CD4-positive, alpha-beta T cell treated with Interferon gamma for 1 hour (primary cell): ENCODE measurements at places on chromosomes 2 and 18.

DNA sequence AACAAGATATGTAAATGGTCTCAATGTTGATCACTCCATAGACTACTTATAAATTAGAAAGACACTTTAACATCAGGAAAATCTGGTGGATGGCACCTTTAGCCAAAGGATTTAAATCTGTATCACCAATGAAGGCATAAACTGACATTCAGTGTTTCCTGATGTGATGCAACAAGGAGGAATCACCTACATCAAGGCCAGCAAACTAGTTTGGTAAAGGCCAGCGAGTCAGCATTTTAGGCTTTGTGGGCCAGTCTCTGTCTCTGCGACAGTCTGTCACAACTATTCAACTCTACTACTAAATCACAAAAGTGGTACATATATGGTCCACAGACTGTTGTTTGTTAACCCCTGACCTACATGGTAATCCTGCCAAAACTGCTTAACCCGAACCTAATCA is 33.3 kb downstream of the C2orf76 start:
- no peak for DNase-seq

DNA sequence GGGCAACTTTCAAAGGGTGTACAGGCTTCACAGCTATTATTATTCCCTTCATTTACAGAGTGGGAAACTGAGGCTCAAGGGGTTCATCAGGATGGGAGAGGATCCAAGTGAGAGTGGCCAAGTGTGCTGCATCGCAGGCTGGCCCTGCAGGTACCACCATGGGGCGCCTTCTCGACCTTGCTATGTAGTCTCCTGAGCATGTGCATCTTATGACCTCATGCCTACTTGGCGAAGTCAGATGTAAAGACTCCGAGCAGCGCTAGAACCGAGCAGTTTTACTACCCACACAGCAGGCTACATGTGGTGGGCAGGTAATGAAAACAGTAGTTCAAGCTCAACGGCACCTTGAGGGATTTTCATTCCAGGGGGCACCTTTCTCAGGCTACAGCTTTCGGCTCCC is 42.0 kb downstream of the TFCP2L1 start:
- no peak for DNase-seq

DNA sequence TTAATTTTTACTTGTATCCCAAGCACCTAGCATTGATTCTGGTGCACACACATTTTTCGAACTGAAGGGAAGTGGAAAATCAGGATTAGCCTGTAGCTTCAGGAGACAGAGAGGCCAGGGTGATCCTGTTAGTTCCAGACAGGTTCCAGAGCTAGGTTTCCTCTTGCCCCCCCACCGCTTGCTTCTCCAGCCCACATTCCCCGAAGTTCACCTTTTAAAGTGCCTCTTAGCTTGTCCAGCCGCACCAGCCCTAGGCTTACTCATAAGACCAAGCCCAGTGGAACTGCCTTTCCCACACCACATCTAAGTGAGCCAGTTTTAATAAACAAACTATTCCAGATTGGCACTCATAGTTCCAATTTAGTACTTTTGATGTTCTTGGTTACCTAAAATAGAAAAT is 898.6 kb upstream of the KLHL29 start:
- no peak for DNase-seq

- DNase-seq: no peak
These were observed 184.0 kb downstream of the FIGN start for GRCh38 chr2:163551616-163552373.

DNA sequence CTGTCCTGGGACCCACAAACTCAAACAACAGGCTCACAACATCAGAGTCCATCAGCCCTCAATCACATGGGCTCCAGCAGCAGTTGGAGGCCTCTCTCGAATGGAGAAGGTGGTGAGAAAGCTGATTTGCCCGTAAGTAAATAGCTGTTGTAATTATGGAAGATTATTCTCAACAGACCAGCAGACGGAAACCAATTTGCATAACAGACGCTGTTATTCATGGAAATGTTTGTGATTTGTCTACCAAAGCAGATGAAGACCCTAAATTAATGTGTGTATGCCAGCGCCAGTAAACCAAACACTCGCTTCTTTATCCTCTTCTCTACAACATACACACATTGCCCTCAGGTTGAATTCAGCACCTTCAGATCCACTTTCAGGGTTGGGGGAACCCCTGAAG is 23.4 kb upstream of the GALNT14 start:
- no peak for DNase-seq

GRCh38 chr2:191824398-191824797 is 22.5 kb downstream of the CAVIN2 start:
- DNase-seq: no peak

DNA sequence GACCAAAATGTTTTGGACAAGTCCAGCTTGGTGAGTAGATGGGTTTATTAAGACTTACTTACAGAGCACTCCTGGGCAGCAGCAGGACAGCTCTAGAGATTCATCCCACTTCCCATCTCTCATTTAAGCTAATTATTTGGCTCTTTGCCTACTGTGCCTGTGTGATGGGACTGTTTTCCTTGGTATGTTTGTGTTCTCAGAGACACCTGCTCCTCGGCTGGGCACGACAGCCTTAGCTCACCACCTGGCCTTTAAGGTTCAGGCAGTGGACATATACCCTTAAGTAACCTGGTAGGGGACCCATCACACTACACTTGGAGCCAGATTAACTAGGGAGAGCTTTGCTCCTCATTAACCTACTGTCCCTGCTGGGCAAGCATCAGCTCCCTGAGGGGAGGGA is 41.7 kb upstream of the EFEMP1 start:
- no peak for DNase-seq

- DNase-seq: no peak
These were observed 65.3 kb upstream of the TAF1B start for GRCh38 chr2:9778012-9778411.

DNA sequence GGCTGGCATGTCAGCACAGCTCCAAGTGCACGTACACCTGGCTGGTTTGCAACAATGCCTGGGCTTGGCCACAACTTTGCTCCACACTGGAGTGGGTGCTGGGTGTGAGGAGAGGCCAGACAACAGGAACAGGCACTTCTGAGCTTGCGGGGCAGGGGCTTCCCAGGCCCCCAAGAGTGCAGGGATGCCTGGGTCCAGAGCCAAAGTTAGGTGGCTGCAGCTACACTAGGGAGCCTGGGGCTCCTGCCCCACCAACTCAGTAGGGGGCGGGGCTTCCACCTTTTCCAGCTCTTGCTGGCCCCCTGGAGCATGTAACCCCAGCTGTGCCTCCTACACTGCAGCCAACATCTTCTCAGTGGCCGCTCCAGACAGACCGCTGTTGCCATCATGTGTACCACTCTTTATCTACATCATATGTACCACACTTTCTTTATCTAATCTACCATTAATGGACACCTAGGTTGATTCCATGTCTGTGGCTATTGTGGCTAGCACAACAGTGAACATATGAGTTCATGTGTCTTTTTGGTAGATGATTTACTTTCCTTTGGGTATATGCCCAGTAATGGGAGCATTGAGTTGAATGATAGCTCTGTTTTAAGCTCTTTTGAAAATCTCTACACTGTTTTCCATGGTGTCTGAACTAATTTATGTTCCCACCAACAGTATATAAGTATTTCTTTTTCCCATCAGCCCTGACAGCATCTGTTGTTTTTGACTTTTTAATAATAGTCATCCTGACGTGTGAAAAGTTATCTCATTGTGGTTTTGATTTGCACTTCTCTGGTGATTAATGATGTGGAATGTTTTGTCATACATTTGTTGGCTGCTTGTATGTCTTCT is 87.9 kb downstream of the ZNF804A start:
- DNase-seq: no peak

GRCh38 chr2:165273176-165273575 is 34.0 kb downstream of the SCN2A start:
- DNase-seq: no peak

GRCh38 chr2:132489150-132489549 is 72.5 kb downstream of the GPR39 start:
- no peak for DNase-seq

GRCh38 chr2:71583876-71584275 is 130.5 kb downstream of the DYSF start:
- no peak for DNase-seq

DNA sequence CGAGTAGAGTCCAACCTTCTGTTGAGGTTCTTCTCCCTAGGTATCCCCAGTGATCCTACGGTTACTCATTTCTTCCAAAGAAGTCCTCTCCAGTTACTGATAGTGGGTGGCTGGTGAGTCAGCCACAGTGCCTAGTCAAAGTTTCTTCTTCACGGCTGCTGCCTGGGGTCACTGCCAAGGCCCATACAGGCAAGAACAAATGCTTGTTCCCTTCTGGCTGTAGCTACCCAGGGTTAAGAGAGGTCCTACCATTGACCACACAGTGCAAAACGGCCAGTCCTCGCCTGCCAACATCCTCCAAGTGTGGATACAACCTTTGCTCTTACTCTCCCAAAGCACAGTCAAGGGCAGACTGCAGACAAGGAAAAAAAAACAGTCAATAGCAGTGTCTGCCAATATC is 2.9 kb upstream of the PTPN4 start:
- DNase-seq: no peak

GRCh38 chr18:46252759-46253158 is 148.6 kb downstream of the HAUS1 start:
- no peak for DNase-seq

- DNase-seq: no peak
These were observed 367.0 kb upstream of the FANCL start for GRCh38 chr2:58608146-58608545.

DNA sequence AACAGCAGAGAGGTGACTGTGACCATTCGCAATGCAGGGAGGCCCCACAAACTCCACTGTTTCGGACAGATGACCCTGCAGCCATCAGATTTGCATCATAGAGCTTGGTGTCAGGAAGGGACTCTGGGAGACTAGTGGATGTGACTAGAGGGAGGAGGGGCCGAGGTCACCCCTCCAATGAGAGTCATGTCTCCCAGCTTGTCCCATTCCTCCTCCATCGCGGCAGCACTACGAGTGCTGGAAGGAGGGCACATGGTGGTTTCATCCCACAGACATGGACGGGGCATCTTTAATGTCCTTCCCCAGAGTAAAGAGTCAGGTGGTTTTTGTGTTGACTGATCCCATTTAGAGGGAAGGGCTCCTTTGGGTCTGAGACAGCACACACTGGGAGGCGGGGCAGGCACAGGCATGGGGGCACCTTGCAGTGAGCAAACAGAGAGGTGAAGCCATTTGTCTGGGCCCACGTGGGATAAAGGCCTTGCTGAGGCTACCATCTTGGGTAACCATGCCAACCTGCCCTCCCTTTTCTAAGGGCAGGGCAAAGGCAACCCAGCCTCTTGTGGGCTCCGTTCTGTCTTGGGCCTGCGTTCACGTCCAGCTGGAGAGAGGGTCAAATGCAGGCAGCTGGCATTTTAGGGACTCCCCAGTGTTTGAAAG is 208.1 kb downstream of the ASB1 start:
- DNase-seq: no peak

GRCh38 chr2:129661935-129662334 is 317.5 kb upstream of the RAB6C start:
- DNase-seq: no peak

DNA sequence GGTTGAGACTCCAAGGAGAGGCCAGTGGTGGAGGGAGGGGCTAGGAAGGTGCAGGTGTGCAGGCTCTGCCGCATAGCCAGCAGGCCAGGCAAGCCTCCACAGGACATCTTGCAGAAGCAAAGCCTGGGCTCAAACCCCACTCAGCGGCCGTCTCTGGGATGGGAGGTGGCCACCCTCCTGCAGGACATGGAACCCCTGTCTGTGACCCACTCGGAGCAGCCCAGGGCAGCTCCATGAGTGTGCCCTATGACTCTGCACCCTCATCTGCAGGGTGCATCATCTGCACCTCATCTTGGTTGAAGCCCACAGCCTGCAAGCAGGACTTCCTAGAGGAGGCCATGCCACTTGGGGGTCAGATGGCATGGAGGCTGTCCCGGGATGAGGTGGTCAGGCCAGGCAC is 46.3 kb downstream of the GPC1 start:
- no peak for DNase-seq

- DNase-seq: no peak
These were observed 1.6 kb downstream of the KANSL1L start for GRCh38 chr2:210169516-210170195.

- no peak for DNase-seq
These were observed 77.0 kb upstream of the TACR1 start for GRCh38 chr2:75276093-75277029.

- no peak for DNase-seq
These were observed 92.7 kb downstream of the FAM124B start for GRCh38 chr2:224309176-224309575.

DNA sequence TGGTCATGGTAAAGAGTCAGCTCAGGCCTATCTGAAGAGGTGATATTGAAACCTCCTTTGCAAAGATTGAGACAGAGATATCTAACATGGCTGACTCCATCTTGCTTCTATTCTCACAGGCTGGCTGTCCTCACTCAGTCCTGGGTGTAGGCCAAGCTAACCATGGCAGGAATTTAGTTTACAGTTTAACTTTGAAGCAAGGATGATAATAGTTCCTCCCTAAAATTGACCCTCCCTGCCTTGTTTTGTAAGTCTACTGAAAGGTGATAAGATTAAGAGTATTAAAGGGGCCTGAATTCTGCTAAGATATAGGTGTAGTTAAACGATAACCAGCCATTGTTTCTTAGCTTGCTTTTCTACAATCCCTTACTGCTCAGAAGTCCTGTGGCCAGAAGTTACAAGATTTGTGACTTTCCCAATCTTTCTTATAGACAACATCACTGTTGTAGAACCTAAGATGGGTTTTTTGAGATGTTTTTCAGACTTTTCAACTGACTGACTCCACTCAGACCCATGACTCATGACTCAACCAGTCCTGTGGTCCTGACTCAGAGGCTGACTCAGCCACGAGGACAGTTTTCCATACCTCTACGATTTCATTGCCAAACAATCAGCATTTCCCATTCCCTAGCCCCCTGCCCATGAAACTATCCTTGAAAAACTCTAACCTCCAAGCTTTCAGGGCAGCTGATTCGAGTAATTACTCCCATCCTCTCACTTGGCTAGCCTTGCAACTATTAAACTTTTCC is 195.7 kb upstream of the SESTD1 start:
- DNase-seq: no peak

- DNase-seq: no peak
These were observed 317.8 kb downstream of the MBD2 start for GRCh38 chr18:53906681-53907080.

- DNase-seq: no peak
These were observed 40.9 kb upstream of the STPG4 start for GRCh38 chr2:47196046-47196445.

GRCh38 chr2:11254100-11254536 is 90.3 kb downstream of the ROCK2 start:
- no peak for DNase-seq

- DNase-seq: peak; percentile 55
These were observed 40.5 kb upstream of the ACTR2 start for GRCh38 chr2:65186872-65187851.

- peak; percentile 57 for DNase-seq
These were observed 15.5 kb upstream of the RAB10 start for GRCh38 chr2:26018184-26019055.

DNA sequence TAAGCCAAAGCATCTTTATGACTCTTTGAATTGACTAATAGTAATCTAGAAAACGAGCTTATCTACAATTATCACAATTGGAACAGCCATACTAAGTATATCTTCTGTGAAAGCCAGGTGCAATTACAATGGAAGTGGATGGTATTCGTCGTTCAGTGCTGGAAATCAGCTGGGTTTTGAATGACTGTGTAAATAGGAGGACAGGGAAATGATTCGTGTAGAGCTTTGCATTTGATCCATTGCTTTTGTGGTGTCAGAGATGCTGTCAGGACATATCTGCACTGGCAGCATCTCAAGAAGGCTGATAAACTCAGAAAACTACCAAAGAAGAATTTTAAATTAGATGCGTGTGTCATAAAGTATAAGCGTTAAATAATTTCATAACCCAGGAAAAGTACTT is 187.1 kb downstream of the ZNF407 start:
- no peak for DNase-seq
